ENCODE measurements at places on chromosomes 5 and 9.

GRCh38 chr5:114192108-114192507, 169.8 kb upstream of the KCNN2 start:
- DNase-seq, result no peak

GRCh38 chr9:134630393-134630790, 11.2 kb upstream of the COL5A1 start:
- no peak for DNase-seq

GRCh38 chr9:100170556-100170955, 71.5 kb downstream of the INVS start:
- DNase-seq, result no peak

- DNase-seq, result no peak
Measured at GRCh38 chr9:127580879-127581475, 31.1 kb upstream of the STXBP1 start.

DNA sequence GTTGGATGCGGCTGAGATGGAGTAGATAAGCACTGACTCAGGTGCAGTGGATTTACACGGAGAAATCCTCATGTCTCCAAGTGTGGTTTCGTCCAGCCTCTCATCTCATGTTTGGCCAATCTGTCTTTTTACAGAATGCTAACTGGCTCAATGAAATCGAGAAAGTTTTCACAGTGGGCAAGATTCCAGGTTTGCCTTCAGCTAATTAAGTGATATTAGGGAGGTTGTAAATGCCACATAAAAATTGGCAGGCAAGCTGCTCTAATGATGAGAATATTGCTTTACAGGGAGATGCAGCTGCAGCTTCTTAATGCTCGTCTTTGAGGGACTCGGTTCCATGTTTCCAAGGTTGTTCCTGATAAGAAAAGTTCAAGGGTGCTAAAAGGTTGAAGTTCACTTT, 23.7 kb downstream of the BARHL1 start:
- no peak for DNase-seq

- DNase-seq, result no peak
Measured at GRCh38 chr9:79756414-79756813, 184.6 kb downstream of the TLE4 start.

DNA sequence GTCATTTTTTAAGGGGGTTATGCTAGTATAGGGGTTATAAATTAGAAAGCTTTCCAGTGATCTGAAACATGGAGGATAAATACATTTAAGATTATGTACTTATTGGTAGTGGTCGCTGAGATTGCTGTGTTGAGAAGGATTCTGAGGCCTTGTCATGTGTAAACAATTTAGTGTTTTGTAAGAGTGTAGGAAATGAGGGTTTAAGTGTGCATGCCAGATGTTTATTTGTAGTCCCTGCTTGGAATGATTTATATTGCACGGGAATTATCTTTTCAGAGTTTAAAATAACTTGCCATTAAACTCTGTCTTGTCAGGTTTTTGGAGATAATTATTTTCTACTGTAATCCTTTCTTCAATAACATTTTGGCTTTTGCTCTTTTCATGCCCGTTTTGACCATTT, 19.4 kb downstream of the ZNF618 start:
- DNase-seq, result no peak

DNA sequence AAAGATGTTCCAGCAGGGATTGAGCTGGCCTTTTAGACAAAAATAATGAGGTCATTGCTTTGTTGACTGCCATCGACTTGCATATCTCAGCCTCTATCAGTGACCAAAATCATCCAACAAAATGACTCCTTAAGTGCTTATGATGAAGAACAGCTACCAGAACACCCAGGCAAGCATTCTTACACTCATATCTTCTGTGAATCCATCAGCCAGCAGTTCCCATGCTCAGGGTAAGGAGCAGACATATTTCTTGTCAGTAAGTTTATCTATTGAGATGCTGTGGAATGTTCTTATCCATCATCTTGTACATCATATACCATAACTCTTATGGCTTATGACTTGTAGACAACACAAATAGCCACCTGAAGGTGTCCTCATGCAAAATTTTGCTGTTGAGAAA, 20.2 kb upstream of the SPDL1 start:
- no peak for DNase-seq

- DNase-seq, result no peak
Measured at GRCh38 chr5:93874491-93874890, 133.1 kb upstream of the POU5F2 start.

DNA sequence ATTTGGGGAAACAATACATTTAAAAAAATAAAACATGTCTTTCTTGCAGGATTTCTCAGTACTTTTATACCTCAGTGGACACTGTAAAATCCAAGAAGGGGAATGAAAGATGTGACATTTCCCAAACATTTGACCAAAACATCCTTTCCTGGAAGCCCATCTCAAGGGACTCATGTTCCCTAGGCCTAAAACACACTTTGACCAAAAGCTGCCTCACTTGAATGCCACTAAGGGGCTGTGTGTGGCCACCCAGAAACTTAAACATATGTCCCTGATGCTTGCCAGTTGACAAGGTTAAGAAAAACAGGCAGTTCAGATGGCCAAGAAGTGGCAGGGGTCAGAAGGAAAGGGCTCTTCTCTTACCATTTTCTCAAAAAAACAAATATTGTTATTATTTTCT, 73.6 kb downstream of the EPB41L4B start:
- no peak for DNase-seq

DNA sequence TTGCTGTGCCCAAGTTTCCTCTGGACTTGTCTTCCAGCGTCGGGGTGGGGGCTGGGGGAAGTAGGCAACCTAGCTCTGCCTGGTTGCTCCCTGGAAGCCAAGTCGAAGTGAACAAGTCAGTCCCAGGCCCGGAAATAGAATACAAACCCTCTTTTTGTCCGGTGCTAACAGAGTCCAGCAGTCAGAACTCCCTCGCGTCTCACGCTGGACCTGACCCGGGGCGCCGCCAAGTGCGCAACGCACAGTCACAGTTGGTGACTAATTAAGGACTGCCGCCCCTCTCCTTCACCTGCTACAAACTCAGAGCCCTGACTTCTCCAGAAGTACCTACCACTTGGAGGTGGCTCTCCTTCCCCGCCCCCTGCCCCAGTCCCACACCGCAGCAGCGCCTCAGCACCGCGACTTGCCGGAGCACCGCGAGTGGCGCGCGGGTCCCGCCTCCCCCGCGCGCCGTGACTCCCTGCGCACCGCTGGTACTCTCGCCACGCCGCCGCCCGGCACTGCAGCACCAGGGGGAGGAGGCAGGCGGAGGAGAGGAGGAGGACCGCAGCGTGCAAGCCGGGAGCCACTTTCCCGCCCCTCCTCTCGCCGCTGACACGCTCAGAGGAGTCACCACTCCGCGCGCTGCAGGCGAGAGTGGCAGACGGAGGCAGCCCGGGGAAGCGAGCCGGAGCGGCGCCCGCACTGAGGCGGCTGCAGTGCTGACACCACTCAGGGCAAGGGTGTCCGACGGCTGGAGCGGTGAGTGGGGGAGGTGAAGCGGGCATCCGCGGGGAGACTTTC, at the start of gene SV2C:
Gene SV2C, plus strand, starts transcription at position 612 of the 783 bp plus-strand sequence. CDS start 48,368 bp downstream, outside the sequence.
- no peak for DNase-seq

DNA sequence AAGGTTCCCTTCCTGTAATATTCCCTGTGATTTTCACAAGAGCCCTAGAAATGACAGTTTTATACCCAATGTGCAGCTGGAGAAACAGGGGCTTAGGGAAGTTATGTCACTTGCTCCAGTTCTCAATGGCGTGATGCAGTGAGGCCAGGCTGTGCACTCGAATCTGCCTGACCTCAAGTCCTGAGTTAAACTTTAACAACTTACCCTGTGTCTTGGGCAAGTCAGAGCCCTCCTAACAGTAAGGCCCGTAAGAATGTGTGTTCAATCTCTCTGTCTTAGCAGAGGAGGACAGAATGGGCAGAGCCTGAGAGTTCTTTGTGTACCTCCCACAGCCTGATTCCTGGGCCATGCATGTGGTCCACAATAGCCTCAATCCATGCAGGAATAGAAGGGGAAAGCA, 181.1 kb downstream of the TRIM32 start:
- DNase-seq, result no peak

GRCh38 chr5:81249240-81249639, 16.1 kb downstream of the CKMT2 start:
- DNase-seq, result no peak

DNA sequence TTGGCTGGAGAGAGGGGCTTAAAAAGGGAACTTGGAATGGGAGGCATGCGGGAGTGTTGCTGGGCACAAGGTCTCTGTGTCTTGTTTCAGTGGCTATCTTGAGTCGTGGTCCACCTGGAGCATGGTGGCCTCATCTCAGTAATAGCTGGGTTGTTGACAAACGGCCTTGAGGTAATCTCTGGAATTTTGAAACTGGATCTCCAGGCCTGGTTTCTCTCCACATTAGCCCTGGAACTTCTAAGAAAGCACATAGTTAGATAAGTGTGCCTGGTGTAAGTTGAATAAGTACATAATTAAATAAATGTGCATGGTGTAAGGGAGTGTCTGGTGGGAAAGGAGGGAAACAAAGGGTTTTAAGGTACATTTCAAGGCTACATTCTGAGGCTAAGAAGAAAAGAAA, 62.2 kb downstream of the INIP start:
- no peak for DNase-seq

DNA sequence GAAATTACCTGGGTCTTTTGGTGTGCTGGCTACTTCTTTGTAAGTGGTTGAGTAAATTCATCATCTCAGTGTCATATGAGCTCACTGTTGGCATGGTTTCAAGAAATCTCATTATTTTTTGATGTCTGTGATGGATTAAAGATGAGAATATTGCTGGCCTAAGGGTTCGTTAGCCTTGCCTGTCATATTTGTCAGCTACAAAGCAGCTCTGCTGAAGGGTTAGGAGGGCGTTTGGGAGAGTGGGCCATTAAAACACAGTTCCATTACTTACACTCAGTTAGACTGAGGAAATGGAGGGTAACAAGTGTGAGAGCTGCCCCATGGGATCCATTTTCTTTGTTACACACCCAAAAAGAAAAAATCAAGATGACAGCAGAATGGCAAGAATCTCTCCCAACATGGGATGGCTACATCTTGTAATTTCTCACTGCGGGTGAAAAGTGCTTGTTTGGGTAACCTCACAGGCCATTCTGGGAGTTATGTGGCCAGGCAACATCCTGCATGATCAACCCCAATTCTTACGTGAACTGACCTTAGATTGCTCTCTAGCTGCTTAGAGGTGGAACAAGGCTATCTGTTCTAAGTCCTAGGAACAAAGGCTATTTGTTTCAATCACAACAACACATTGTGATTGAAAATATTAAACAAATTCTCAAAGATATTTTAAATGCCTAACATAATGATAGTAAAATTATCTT, 609.5 kb upstream of the RGMB start:
- DNase-seq, result no peak

DNA sequence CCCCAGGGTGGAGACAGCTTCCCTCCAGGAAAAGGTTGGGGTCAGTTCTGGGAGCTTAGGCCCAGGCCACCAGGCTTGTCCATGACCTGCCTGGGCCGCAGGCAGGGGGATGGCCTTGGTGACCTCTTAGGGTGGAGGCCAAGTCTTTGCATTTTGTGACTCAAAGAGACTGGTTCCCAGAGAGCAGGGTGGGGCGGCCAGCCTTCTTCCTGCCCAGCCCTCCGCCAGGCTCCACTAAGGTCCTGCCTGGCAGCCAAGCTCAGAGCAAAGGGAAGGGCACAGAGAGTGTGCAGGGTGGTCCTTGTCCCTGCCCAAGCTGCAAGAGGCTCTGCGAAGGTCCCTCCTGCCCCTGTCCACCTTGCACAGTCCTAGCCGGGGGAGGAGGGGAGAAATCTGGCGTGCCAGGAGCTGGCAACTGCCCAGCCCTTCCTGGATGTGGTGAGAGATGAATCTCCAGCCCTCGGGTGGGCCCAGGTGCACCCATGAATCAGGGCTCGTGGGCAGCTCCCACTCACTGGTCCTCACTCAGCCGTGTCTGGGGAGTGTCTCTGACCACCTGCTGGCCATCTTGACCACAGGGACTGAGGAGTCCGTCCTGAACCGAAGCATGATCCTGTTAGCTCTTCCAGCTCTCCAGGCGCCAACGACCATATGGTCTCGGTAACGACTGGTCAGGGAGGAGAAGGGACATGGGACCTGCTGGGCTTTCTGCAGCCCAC, 2.3 kb upstream of the PTGDS start:
- DNase-seq, result no peak

- DNase-seq, result no peak
Measured at GRCh38 chr5:176726746-176727527, 79.7 kb downstream of the TSPAN17 start.
